Stimulated activated CD8-positive, alpha-beta memory T cell treated with anti-CD3 and anti-CD28 coated beads, Interleukin-4, amount 100 ng/mL, for 1 hour (primary cell): ENCODE measurements at places on chromosomes 4 and X.

DNA sequence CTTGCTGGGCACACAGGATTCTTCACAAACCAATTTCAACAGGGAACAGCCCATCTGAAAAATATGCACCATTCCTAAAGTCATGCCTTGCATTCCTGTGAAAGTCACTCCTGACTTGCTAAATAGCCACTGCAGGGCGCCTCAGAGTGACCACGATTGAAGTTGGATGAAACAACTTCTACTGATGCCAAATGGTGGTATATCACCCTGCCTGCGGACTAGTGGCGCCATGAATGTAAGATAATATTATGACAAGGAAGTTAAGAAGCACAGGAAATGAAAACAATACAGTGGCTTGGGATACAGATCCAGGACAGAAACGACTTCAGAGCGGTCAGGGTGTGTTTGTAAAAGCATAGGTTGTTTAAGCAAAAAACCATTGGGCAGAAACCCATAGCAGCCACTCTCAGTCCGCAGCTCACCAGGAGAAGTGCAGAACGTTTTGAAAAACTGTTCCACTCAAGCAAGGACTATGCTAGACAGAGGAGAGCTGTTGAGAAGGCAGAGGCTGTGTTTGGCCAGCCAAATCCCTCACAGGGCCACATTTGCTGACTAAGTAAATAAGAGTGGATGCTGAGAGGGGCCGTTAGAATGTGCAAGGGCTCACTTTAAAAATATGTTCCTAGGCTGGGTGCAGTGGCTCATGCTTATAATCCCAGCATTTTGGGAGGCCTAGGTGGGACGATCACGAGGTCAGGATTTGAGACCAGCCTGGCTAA is 250.4 kb downstream of the PTTG2 start:
- DNase-seq: no peak

GRCh38 chr4:89427782-89428181 is 120.2 kb upstream of the GPRIN3 start:
- no peak for DNase-seq

DNA sequence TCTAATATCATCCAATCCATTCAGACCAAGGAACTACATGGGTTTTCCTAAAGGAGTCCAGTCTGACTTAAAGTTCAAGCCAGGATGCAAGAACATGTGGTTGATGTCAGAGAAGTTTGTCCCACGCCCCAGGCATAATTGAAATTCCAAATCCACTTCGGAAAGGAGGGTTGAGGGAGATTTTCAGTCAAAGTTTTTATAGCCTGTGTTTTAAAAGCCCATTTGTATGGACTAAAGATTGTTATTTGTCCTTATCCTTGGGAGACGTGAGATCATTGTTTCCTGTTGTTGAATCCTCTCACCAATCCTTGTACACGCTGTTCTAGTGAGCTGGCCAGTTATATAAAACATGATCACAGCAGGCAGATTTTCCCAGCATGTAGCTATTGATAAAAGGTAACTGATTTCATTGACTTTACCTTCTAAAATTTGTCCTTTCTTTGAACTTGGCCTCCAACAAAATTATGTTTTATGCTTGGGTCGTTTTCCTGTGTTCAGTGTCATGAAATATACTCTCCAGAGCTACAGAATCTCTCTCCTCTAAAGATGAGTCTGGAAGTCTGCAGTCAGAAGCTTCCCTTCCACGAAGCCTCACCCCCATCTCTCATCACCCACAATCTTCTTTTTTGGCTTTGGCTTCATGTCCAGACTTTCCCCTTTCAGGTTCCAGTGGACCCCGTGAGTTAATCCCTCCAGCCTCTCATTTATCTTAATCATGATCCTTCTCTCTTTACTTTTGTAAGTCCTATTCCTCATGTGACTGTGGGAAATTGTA is 92.9 kb downstream of the ATP10D start:
- no peak for DNase-seq

- DNase-seq: no peak
Measured at GRCh38 chr4:77007358-77008230, 58.0 kb downstream of the SEPTIN11 start.

DNA sequence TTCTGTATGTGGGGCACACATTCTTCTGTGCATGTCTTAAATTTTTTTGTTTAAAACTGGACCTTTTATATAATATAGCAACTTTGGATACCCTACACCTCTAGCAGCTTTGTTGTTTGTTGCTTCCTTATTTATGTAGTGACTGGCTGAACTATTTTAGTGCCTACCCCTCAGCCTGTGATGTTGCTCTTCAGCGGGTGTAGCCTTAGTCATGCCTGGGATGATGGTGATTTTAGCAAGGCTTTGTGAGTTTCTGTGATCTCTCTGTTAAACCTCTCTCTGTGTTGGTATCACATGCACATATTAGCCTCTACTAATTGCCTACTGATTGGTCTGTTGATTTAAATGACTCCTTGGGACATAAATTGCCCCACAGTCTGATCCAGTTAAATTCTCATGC is 22.8 kb downstream of the USP9X start:
- no peak for DNase-seq
